ENCODE measurements at places on chromosomes 5 and 9.

DNA sequence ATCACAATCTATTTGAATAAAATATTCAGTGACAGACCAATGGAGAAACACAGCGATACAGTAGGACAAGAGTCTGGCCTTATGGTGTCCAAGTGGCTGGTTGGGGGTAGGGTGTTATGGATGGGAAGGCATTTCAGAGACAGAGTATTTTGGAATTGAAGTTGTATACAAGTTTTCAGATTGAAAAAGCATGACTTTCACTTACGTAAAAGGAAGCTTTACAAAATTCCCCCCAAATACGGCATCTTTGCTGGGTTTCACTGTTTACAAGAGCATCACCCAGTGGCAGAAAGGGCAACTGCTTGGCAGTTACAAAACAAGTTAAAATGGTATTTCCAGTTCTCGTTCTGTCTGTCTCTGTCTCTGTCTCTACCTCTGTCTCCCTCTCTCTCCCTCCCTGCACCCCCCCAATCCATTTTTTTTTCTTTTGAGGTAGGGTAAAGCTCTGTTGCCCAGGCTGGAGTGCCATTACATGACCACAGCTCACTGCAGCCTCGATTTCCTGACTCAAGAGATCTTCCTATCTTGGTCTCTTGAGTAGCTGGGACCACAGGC is 86.2 kb downstream of the PTPN3 start:
- DNase-seq, result no peak

GRCh38 chr9:71446473-71447411 is 321.6 kb downstream of the CEMIP2 start:
- DNase-seq, result no peak

GRCh38 chr9:33178972-33179697 is 12.0 kb upstream of the B4GALT1 start:
- DNase-seq, result no peak

DNA sequence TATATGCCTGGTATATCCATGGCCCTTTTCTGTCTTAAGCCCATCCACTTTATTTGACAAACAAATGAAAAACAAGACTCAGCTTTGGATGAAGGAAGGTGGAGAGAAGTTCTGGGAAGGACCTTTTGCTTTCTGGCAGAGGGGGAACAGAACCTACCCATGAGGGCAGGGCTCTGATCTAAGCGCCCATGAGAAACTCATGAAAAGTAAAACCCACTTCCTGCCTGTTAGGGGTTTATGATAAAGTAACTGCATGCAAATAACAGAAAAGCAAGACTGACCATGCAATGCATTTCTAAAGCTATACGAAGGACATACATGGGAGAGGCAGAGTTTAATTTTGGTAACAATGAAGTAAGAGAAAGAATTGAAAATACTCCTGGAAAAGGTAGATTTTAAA is 181.9 kb upstream of the ADRA1B start:
- DNase-seq, result no peak

DNA sequence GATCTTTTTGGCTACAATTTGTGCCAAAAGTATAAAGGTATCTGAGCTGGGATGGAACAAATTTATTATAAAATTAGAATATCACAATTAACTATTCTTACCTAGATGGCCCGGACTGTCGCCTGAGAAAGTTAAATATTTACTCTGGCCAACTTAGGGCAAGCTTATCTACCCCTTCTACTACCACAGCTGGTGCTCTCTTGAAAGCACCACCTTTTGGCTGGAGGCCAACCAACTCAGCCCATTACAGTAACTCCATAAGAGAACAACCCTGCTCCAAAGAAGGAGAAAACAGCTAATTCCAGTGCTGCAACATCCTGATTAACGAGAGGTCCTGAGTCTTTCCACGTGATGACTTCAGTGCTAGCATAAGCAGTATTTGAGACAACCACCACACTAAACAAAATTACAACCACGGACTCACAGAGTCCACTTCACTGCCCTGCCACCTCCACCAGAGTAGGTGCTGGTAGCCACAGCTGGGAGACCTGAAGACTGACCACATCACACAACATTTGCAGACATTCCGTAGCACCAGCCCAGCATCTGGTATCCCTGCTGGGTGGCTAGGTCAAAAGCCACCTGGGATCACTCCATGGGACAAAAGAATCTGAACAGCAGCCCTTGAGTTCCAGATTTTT is 43.2 kb downstream of the RGMB start:
- no peak for DNase-seq

GRCh38 chr5:178768371-178769260 is 38.2 kb upstream of the ZNF354A start:
- DNase-seq, result no peak

- DNase-seq, result no peak
Observed at GRCh38 chr9:12640866-12641636, 52.1 kb upstream of the TYRP1 start.

Data from stimulated activated CD4-positive, alpha-beta T cell treated with anti-CD3 and anti-CD28 coated beads, Interleukin-15, amount 100 ng/mL, for 1 hour (primary cell).